Adipose tissue (tissue), 3 donors: ENCODE measurements at places on chromosomes 2 and 18. TPM values are rescaled to one million over a fixed set of nuclear protein-coding genes. Genes with fewer than 3 reads are reported as not detected.

Gene ANKRD30B
- polyA plus RNA-seq = not detected

Gene DYNAP
- not detected for polyA plus RNA-seq

Gene LIPG
- 1.0 TPM for polyA plus RNA-seq

Gene ZNF385B
- polyA plus RNA-seq = 6.2 TPM

Gene TCF23
- 0.22 TPM for polyA plus RNA-seq

Gene EGR4
- not detected for polyA plus RNA-seq

Gene TYW5
- 2.0 TPM for polyA plus RNA-seq

Gene PKP4
- 35.2 TPM for polyA plus RNA-seq

Gene TXNDC2
- 0.01 TPM for polyA plus RNA-seq

Gene R3HDM1
- 10.3 TPM for polyA plus RNA-seq

Gene C2orf66
- polyA plus RNA-seq = 0.06 TPM

Gene KIF5C
- 0.51 TPM for polyA plus RNA-seq

Gene ANKRD53
- polyA plus RNA-seq = 8.9 TPM

Gene TMEM150A
- 30.3 TPM for polyA plus RNA-seq

Gene DUSP19
- polyA plus RNA-seq = 0.77 TPM

Gene C1GALT1C1L
- polyA plus RNA-seq = 0.85 TPM

Gene ALPG
- polyA plus RNA-seq = not detected

Gene SERPINB10
- polyA plus RNA-seq = 0.90 TPM

Gene CTAGE1
- not detected for polyA plus RNA-seq
